ENCODE measurements at places on chromosomes 1 and 21. TPM values are rescaled to one million over a fixed set of nuclear protein-coding genes. Genes with fewer than 3 reads are reported as not detected.

DNA sequence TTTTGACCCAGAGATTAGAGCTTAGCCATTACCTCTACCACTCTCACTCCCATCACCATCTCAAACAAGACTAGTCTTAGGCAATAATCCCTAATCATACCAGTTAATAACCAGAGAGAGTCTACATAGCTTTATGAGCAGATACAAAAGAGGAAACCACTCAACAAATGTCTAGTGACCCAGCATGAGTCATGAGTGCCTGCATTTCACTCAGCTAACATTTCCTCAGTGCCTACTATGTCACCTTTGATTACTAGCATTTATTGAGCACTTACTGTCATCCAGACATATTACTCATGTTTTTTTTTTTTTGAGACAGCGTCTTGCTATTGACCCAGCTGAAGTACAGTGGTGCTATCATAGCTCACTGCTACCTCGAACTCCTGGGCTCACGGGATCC, 35.9 kb upstream of the GALNT2 start:
- DNase-seq, result no peak

DNA sequence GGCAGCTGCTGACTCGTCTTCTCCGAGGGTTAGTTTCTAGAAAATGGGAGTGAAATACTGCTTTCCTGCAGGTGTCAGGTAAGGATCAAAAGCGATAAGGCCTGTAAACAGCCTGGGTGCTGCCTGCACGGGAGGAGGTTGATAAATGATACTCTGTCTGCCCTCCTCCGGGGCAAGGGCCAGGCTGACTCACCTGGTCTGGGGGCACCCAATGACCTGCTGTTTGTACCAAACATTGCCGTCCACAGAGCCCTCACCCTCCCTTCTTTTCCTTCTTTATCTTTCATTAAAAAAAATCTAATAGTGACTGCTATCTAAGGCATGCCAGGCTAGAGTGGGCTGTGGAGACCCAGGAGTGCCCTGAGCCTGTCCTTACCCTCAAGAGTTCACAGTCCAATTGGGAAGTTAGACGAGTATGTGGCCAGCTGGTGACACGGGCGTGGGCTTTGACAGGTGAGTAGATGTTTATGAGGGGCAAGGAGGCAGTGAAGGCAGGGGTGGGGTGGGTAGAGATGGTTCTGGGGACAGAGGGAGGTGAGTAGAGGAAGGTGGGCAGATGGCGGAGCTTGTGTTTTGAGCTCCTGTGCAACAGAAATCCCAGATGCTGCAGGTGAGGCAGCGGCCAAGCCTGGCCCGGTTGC, 16.2 kb downstream of the EDN2 start:
- no peak for DNase-seq

DNA sequence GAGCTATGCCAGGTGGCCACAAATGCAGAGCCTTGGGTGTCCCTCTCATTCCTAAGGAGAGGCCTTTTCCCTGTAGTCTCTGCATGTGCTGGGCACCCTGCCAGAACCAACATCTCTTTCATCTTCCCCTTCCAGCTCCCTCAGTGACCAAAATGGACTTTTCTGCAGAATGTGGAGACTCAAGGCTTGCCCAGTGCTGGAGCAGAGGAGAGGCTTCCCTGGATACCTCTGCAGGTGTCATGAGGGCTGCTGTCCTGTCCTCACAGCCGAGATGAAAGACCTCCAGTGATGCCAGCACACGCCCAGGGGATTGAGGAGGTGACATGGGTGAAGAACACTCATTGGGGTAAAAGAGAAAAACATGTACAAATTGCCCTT, 347.0 kb upstream of the AJAP1 start:
- no peak for DNase-seq

DNA sequence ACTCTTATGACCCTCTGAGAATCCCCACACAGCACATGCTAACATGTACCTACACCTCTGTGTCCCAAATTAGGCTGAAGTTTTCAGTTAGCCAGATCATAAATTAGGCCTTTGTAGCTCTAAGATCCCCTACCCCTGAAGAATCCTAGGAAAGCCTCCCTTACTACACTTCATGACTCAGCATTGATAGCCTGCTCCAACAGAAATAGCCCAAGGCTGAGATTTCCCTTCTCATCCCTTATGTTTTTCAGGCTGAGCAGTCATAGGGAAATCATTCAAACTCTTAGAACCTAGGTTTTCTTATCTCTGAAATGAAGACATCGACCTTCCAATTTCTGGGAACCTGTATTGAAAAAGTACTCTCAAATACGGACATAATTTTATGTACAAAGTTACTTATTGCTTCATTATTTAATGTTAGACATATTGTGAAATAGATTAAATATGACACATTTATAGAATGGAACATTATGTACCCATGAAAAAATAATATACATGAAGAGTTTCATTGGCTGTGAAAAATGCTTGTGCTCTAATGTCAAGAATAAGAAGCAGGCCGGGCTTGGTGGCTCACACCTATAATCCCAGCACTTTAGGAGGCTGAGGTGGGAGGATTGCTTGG, 122.4 kb upstream of the UBE2U start:
- DNase-seq, result no peak

GRCh38 chr1:241684108-241684507, 32.0 kb downstream of the WDR64 start:
- no peak for DNase-seq

DNA sequence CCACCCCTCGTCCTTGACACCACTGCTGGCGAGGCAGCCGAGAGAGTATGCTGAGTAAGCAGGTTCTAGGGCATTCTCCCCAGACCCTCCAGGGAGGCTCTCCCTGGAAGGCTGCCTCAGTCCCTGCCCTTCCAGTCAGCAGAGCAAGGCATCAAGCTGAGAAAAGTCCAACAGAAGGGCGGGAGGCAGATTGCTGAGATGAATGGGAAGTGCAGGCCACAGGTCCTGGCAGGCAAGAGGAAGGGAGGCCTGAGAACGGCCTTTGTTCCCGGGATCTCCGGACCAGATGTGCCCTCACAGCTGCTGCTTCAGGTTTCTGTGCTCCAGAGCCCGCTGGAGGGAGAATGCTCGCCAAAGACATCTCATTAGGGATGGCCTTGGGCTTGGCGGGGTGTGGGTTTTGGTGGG, 270.0 kb upstream of the VAMP3 start:
- no peak for DNase-seq

- DNase-seq, result peak; percentile 3
These were observed 7.8 kb upstream of the PLEKHG5 start for GRCh38 chr1:6499296-6499695.

GRCh38 chr1:40877698-40878097, 15.5 kb upstream of the CITED4 start:
- DNase-seq, result peak; percentile 27

BCAN gene
- total RNA-seq, result not detected

FAM177B gene
- not detected for total RNA-seq

All from heart right ventricle (tissue), 16 donors.